ENCODE measurements at places on chromosomes 11 and 22.

DNA sequence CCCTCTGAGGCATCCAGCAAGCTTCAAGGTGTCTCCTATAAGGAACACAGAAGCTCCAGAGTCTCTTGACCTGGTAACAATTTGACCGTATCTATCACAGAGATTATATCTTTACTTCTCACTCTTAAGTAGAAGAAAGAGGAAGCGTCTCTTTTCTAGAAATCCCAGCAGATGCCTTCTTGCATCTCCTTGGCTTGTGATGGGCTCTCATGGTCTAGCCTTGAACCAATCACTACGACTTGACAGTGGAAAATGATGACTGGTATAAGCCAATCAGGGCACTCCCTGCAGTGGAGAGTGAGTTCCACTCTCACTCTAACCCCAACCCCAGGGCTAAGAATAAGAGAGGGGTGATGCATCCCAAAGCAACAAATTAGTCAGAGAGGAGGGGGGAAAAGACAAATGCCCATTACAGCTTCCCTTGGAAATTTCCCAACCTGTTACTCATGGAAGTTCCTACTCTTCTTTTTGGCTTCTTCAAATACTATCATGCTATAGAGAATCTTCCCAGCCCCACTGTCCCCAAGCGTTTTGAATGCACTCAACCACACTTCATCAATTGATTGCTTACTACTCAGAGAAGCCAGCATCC, 293.5 kb downstream of the MN1 start:
- DNase-seq = no peak

- no peak for DNase-seq
Measured at GRCh38 chr22:20439556-20439927, 1.9 kb upstream of the SCARF2 start.

DNA sequence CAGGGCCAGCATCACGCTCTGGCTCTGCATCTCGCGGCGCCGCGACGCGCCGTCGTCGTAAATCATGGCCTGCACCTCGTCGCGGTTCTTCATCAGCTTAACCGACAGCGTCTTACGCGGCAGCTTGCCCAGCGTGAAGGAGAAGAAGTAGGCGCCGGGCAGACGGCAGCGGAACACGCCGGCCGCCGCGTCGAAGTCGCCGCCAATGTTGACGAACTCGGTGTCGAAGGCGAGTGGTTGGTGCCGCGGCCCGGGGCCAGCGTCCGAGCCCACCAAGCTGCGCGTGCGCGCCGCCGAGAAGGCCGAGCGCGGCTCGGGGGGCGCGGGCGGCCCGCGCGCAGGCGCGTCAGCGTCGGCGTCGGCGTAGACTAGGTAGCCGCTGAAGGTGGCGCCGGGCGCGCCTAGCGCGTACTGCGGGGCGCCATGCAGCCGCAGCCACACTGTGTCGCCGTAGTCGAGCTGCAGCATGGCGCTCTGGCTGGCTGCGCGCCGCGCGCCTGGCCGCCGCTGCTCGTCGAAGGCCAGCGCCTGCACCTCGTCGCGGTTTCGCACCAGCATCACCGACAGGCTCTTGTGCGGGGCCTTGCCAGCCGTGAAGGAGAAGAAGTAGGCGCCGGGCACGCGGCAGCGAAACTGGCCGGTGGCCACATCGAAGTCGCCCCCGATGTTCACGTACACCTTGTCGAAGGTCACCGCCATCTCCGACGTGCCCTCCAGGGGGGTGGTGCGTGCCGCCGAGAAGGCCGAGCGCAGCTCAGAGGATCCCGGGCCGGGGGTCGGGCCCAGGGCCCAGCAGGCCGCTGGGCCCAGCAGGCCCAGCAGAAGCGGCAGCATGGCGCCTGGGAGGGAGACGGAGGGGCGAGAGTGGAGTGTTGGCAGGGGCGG, 3.7 kb downstream of the FAM180B start:
- DNase-seq = no peak

DNA sequence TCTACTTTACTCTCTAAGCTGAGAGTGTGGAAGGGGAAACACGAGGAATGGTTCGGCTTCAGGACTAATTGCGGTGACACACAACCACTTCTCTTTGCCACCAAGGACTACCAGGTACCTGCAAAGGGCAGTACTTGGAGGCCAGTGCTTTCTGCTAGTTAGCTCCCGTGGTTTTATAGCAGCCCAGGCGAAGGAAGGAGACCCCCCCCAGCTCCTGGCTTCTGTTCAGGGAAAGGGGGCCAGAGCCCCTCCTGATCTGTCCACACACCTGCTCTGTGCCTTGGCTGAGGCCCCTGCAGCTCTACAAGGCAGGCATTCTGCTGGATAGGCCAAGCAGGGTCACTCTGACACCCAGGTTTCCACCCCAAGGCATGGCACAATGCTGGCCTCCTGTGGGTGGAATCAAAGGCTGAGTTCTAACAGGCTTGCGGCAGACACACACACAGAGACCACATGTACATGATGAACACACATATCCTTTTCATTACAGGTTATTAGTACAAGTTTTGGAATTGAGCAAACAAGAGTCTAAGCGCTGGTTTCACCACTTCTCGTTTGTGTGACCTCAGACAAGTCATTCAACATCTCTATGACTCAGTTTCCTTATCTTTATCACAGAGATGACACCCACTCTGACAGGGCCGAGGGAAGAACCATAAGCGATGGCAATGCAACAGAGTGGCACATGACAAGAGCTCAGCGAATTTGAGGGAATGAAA, 7.5 kb downstream of the SERPIND1 start:
- DNase-seq = no peak

- DNase-seq = no peak
Measured at GRCh38 chr22:42207918-42208317, 62.5 kb downstream of the TCF20 start.

GRCh38 chr11:133895061-133895479, 49.8 kb upstream of the SPATA19 start:
- no peak for DNase-seq

GRCh38 chr22:17734187-17734586, 40.1 kb downstream of the BID start:
- DNase-seq = no peak

- DNase-seq = no peak
Measured at GRCh38 chr11:64093233-64094039, 57.7 kb downstream of the FLRT1 start.

GRCh38 chr11:31826536-31827438, 15.7 kb upstream of the PAX6 start:
- no peak for DNase-seq

DNA sequence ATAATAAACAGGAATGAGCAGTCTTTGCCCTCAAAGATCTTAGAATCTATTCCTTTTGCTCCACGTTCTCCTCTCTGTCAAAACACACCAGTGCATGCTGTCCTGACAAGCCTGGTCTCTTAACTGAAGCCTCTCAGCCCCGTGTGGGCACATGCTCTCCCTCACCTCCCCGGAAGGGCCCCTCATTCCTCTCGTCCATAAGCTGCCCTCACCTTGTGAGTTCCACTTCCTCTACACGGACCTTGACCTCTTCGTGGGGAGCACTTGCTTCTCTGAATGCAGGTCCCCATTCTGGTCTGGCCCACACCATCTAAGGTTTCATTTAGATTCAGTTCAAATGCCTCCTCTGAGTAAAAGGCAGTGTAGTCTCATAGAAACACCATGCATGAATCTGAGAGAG, 412.3 kb upstream of the SYN3 start:
- no peak for DNase-seq

DNA sequence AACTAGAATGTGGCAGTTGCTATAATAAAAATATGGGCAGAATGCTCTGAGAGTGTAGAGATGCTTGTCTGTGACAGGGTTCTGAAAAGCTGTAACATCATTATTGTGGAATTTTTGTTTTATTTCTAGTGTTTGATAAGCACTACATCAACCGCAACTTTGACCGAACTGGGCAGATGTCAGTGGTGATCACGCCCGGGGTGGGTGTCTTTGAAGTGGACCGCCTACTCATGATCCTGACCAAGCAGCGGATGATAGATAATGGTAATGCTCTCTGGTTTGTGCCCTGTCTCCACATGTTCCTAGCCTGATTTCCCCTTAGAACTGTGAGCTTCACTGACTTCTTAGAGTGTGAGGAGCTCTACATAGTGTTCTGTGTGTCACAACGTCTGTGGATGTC, 48.8 kb downstream of the DEPDC5 start:
- DNase-seq = no peak

GRCh38 chr22:43293655-43294392, 49.3 kb downstream of the SCUBE1 start:
- DNase-seq = no peak

DNA sequence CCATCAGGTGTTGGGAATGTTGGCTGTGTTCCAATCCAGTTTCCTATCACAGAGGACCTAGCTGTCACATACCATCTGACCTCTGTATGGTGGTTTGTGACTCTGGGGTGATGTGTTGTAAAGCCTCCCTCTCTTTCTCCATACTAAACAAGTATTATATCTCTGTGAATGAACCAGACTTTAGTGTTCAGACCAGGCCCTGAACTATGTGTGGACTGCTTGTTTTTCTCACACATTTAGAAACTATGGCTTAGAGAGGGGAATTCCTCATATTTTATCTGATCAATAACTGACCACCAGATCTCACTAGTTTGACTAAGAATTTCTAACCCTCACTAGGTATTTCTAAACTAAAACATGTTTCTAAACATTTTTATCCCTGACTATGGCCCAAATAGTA, 17.5 kb downstream of the NCR3LG1 start:
- DNase-seq = no peak

DNA sequence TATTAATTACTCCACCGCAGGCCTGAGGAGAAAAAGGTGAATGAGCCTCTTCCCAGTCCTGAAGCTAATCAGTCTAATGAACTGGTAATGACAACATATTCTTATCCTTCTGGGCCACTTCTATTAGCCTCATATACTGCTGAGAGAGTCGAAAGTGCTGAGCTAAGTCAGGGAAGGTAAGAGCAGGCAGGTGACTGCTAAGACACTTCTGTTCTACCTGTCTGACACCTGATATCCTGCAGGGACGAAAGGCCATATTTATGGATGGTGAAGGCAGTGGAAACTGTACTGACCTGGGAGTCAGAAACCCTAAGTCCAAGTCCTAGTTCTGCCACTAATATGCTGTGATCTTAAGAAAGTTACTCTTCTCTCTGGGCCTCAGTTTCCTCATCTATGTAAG, 3.5 kb downstream of the TBC1D10A start:
- DNase-seq = no peak

DNA sequence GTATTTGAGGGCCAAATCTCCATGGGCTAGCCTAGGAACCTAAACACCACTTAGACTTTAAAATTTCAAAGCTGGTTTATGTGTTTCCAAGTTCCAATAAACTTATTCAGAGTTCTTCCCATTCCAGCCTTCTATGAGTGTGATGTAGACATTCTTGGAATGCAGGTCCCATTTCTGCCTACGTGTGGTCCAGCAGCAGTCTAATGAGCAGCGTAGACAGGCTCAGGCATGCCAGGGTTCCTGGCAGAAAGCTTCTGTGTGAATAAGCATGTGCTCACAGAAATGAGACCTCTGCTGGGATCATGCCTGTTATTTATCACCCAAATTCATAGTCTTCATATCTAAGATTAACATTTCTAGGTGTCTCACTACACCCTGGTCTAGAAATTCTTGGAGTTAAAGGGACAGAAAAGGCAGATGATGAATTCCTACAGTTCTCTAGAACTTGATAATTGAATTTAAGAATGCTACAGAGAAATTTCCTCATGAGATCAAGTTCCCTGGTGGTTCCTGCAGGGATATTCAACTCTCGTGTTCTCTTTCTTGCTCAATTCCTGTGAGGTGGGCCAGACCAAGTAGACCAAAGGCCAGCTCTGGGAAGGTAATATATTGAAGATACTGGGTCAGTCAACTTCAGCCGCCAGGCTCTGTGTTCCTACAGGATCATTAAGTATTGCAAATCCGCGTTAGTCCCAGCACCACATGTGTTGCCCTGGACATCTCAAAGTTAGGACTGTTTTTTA, 17.6 kb downstream of the RNF185 start:
- peak; percentile 85 for DNase-seq

DNA sequence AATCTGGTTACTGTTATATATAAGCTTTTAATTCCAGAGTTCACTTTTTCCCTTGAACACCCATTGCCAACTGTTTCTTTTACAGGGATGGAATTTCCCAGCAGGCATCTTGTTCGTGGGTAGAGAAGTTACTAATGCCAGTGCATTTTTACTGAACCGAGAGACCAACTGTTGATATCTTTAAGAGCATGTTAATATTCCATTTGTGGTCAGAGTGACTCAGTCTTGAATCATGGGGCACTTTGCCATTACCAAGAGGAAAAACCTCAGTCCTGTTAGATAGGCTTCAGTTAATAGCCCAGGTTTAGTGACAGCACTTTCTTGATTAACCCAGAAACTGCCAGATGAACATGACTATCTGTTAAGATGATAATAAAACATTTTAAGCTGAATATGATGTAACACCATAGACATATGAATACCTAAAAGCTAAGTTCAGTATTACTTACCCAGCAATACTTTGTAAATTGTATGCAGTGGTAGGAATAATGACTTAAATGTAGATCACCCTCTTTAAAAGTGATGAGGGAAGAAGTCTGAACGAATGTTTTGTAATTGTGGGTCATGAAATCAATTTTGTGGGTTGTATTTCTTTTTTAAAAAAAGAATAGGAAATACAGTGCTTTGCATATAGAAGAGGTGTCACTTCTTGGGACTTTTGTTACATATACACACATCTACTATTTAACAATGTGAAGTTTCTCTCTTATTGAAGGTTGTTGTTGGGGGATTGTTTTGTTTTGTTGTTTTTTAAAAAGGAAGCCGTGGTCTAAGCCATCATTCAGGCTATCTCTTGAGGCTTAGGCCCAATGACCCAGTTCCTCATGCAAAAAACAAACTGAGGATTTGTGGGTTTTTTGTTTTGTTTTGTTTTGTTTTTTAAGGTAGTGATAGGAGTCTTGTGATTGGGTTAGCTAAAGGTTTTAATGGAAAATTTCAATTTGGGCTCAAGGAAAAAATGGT, 79.2 kb upstream of the GRIK4 start:
- peak; percentile 99 for DNase-seq

DNA sequence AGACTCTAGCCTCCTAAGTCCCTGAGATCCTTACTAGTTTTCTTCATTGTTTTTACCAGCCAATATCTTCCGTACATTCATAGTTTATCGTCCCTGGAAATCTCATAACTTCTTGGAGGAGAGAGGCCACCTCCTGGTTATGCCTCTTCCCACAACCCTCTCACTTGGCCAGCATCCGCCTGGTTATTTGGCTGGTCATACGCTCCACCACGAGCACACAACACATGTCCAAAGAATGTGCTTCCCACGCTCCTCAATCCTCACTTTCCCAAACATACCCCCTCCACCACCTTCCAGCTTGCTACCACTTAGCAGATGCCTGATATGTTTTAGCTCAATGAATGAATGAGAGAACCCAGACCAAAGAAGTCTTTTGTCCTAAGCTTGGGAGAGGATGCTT, 83.5 kb upstream of the EIF3D start:
- DNase-seq = no peak

DNA sequence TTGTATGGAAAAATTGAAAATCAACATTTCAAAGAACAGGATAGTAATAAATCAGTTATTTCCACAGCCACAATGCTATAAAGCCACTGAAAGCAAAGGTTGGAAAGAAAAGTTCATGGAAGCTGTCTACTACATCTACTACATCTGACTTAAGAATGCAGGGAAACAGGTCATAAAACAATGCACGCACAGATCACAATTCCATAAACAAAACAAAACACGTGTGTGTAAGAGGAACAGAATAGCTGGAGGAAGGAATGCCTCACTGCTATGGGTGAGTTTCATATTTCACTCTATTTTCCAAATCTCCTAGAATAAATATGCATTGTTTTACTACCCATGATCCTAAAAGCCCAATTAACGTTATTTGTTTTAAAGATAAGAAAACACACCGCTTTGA, 66.3 kb downstream of the NCAPD3 start:
- DNase-seq = no peak
